ENCODE measurements at places on chromosomes 12 and 14. TPM values are rescaled to one million over a fixed set of nuclear protein-coding genes. Genes with fewer than 3 reads are reported as not detected.

TMPO gene
- 102 TPM for total RNA-seq

LAG3 gene
- total RNA-seq, result not detected

NUP107 gene
- total RNA-seq, result 54.4 TPM

FBXW8 gene
- total RNA-seq, result 25.8 TPM

CIROP gene
- total RNA-seq, result 0.28 TPM

NFE2 gene
- total RNA-seq, result 0.28 TPM

KCNC2 gene
- not detected for total RNA-seq

TAS2R7 gene
- total RNA-seq, result not detected

DNA sequence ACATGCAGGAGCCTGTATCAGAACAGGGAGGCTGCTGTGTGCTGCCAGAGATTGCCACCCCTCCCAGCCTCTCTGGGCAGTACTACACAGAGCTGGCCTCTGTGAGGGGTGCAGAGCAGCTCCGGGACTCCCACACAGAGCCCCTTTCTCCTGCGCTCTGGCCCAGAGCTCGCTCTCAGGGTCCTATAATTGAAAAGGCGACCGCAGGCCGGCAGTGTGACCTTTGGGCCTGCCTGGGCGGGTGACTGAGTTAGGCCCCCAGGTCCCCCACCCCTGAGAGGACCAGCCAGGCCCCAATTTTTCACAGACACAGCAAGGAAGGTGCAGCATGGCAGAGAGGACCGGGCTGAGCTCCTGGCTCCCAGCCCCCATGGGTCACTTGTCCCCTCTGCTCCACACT lies 136.4 kb downstream of the ZFP36L1 start:
- no peaks in the 10 kb centered on the region for H3K36me3 ChIP-seq
- no peak overlapping the region for H3K4me3 ChIP-seq
- no peak for DNase-seq
- no peaks in the 10 kb centered on the region for H3K27me3 ChIP-seq
- H3K4me1 ChIP-seq, result peaks cover 33% of the 10 kb centered on the region

GRCh38 chr12:48969833-48970701 lies 1.5 kb downstream of the WNT10B start:
- H3K4me1 ChIP-seq, result peaks cover 14% of the 10 kb centered on the region
- H3K27me3 ChIP-seq, result peaks cover 78% of the 10 kb centered on the region
- no peaks in the 10 kb centered on the region for H3K36me3 ChIP-seq
- no peak for DNase-seq
- H3K27ac ChIP-seq, result no peak overlapping the region

DNA sequence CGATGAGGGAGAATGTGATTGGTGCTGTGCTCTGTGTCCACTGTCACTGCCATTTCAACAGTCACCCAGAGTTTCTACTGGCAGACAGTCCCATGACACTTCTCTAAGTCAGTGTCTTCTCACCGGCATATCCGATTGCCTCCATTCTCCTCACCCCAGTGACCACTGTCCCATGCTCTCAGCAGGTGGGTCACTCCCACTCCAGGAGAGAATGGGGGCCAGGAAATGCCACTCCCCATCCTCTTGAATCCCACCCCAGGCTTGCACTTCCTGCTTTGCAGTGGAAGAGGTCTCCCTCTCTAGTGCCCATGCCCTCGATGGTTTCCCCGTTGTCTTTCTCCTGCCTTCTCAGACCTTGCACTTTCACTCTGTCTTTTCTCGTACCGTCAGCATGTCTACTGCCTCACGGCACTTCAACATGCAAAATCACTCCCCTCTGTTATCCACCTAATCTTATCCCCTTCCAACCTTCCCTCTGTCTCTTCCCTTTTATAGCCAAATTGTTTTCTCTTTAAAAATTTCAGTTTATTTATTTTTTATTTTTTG lies 2.2 kb upstream of the EP400 start:
- no peaks in the 10 kb centered on the region for H3K27me3 ChIP-seq
- no peak overlapping the region for H3K4me3 ChIP-seq
- DNase-seq, result no peak
- H3K36me3 ChIP-seq, result peaks cover 10% of the 10 kb centered on the region
- peaks cover 2% of the 10 kb centered on the region for H3K4me1 ChIP-seq

DNA sequence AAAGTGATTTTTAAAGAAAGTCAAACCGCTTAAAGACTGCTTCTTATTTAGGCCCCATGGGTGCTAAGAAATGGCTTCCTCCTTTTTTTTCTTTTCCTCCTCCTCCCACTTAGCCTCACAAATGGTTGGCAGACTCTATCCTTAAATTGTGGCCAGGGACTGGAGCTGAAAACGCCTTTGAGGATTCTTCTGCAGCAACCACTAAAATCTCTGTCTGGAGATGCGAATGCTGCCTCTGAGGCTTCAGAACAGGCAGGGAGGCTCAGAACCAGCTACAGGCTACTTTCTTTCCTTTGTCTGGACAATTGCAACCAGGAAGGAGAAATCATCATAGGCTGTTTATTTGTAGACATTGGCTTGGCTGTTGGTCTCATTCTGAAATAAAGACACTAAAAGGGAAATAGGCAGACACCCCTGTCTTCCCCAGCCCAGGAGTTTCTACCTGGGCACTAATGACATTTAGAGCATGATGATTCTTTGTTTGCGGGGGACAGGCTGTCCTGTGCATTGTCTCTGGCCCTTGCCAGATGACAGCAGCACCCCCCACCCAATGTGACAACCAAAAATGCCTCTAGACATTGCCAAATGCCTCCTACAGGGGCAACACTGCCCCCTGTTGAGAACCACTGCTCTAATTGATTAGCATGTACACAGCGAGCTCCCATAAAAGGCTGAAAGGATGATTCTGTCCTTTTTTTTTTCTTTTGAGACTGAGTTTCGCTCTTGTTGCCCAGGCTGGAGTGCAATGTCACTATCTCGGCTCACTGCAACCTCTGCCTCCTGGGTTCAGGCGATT lies 50.3 kb downstream of the MAP1LC3B2 start:
- no peak overlapping the region for H3K4me3 ChIP-seq
- H3K27ac ChIP-seq, result no peak overlapping the region
- DNase-seq, result no peak
- H3K36me3 ChIP-seq, result no peaks in the 10 kb centered on the region
- peaks cover 2% of the 10 kb centered on the region for H3K27me3 ChIP-seq
- H3K4me1 ChIP-seq, result no peaks in the 10 kb centered on the region

DNA sequence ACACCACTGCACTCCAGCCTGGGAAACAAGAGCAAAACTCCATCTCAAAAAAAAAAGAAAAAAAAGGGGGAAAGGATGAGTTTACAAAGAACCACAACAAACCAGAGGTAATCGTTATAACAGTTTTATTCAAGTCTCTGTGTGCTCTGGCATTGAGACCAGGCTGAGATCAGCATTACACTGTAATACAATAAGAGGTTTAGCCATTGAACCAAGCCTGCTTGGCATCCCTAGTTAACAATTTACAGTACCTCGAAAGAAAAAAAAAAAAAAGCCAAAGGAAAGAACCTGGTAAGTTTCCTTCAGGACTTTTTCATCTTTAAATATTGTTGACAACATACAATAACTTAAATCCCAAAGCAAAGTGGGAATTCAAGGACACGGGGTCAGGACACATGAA lies 80.7 kb downstream of the TTC9 start:
- no peaks in the 10 kb centered on the region for H3K36me3 ChIP-seq
- H3K4me1 ChIP-seq, result no peaks in the 10 kb centered on the region
- H3K4me3 ChIP-seq, result no peak overlapping the region
- H3K27ac ChIP-seq, result no peak overlapping the region
- peaks cover 3% of the 10 kb centered on the region for H3K27me3 ChIP-seq
- DNase-seq, result no peak

DNA sequence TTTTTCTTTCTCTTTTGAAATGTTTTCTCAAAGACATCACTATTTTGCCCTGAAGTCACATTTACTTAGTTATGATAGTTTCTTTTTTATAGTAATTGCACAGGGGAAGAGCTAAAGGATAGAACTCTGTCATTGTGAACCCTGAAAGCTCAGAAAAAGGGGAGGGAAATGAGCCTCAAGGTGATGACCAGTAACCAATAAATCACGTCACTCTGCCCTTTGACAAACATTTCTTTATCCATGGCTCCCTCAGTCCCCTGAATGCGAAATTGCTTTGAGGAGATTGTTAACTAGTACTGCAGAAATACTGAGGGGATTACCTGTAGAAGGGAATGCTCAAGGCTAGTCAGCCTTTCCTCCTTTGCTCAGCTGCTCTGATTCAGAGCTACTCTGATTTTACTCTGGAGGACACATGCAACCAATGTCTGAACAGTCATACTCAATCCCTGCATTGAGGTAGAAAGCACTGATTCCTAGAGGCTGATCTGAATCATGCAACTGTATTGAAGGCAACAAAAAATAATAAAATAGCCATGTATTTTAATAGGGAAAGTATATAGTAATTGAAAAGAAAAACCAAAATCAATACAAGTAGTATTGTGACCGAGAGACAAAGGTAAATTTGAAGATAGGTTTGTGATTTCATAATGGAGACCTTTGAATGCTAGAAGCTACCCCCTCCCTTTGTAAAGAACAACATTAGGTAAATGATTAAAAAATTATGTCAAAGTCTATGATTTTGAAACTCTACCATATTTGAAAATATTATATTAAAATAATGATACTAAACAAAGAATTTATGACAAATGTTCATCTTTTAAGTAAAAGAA lies 24.7 kb downstream of the SLCO1B1 start:
- H3K36me3 ChIP-seq, result no peaks in the 10 kb centered on the region
- no peak overlapping the region for H3K27ac ChIP-seq
- H3K4me1 ChIP-seq, result no peaks in the 10 kb centered on the region
- H3K27me3 ChIP-seq, result no peaks in the 10 kb centered on the region
- no peak overlapping the region for H3K4me3 ChIP-seq
- no peak for DNase-seq

GRCh38 chr12:123643911-123644310 lies 10.3 kb downstream of the GTF2H3 start:
- no peak overlapping the region for H3K4me3 ChIP-seq
- no peak overlapping the region for H3K27ac ChIP-seq

GRCh38 chr12:68462803-68463202 lies 130.6 kb upstream of the MDM1 start:
- H3K27me3 ChIP-seq, result no peaks in the 10 kb centered on the region
- H3K36me3 ChIP-seq, result no peaks in the 10 kb centered on the region
- DNase-seq, result no peak

DNA sequence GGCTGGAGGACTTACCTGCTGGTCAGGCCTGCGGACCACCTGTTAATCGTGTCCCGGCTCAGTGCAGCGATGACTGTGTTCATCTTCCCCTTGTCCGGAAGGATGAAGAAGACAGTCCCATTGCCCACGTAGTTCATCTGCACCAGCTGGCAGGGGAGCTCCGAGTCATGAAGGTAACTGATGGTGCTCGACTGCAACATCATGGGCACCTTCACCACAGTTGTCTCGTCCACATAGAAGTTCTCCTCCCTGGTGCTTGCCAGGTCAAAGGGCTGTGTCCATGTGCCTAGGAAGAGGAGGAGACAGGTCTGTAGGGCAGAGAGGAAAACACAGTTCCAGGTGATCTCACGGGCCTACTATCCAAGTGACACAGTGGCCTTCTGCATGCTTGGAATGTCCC lies 13.4 kb downstream of the SERPINA6 start:
- no peak overlapping the region for H3K27ac ChIP-seq
- H3K36me3 ChIP-seq, result no peaks in the 10 kb centered on the region
- DNase-seq, result no peak
- H3K4me3 ChIP-seq, result no peak overlapping the region
- H3K27me3 ChIP-seq, result no peaks in the 10 kb centered on the region

GRCh38 chr12:11896417-11896929 lies 174.3 kb upstream of the BCL2L14 start:
- H3K27me3 ChIP-seq, result no peaks in the 10 kb centered on the region
- H3K4me1 ChIP-seq, result no peaks in the 10 kb centered on the region
- H3K27ac ChIP-seq, result no peak overlapping the region
- no peak overlapping the region for H3K4me3 ChIP-seq

GRCh38 chr14:58669556-58670200 lies 31.9 kb downstream of the DACT1 start:
- 0 out of 2 replicates have a peak, but pooled peaks cover 2% of the 10 kb centered on the region for H3K4me1 ChIP-seq
- H3K27me3 ChIP-seq, result peaks cover 22% of the 10 kb centered on the region
- DNase-seq, result no peak
- no peaks in the 10 kb centered on the region for H3K36me3 ChIP-seq
- H3K4me3 ChIP-seq, result no peak overlapping the region

DNA sequence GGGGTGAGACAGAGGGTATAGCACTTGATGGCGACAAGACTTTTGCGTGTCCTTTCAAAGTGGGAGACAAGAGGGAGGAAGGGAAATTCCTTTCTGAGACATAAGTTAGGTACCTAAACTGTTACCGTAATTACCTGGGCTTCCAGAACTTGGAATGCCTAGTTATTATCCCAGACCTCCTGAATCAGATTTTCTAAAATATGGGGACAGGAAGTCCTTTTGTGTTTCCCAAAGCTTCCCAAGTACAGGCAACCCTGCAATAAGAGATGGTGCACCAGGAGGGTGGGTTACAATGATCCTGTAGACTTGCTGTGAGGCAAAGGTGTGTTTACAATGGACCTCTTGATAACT lies 83.9 kb downstream of the CMKLR1 start:
- no peak overlapping the region for H3K4me3 ChIP-seq
- no peak overlapping the region for H3K27ac ChIP-seq
- H3K36me3 ChIP-seq, result no peaks in the 10 kb centered on the region
- no peak for DNase-seq

DNA sequence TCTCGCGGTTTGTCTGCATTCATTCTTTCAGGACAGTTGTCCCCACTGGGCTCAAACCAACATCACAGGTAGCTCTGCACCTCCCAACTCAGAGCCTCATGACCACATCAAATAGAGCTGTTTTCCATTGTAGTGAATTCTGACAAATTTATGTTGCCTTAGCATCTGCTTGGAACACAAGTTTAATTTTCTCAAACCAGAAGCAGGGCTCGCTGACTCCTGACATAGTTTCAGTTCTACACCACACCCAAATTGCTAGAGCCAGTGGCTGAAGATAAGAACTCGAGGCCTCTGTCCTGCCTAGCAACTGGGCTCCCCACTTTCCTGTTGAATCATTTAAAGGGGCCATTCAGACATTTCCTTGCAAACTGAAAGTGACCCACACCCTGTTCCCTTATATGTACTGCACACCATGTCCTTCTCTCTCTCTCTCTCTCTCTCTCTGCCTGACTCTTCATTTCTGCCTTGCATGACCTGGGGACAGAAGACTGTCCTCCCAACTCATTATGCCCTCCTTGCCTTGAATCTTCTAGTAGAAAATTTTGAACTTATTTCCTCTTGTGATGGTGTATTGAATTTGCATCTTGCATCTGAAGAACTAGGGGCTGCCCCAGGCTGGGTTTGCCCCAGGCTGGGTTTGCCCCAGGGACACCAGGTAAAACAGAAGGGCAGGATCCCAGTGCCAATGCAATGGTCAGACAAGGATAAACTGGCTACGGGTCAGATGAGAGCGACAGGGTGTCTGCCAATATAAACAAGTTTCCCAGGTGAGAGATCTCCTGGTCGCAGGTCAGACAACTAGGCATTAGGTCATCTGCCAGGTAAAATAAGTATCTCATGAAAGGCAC lies 9.7 kb upstream of the WSCD2 start:
- H3K36me3 ChIP-seq, result no peaks in the 10 kb centered on the region
- no peak overlapping the region for H3K4me3 ChIP-seq
- H3K27ac ChIP-seq, result no peak overlapping the region
- no peak for DNase-seq

- no peak overlapping the region for H3K4me3 ChIP-seq
- H3K27ac ChIP-seq, result no peak overlapping the region
- DNase-seq, result no peak
- H3K4me1 ChIP-seq, result no peaks in the 10 kb centered on the region
Measured at GRCh38 chr14:69797573-69798338, 715 bp upstream of the SLC10A1 start.

- H3K4me1 ChIP-seq, result no peaks in the 10 kb centered on the region
- DNase-seq, result no peak
- H3K4me3 ChIP-seq, result no peak overlapping the region
- no peaks in the 10 kb centered on the region for H3K36me3 ChIP-seq
Measured at GRCh38 chr12:109160873-109161272, 44.5 kb downstream of the ACACB start.

GRCh38 chr12:118760623-118761022 lies 220.7 kb upstream of the SRRM4 start:
- no peaks in the 10 kb centered on the region for H3K4me1 ChIP-seq
- H3K36me3 ChIP-seq, result no peaks in the 10 kb centered on the region
- H3K27me3 ChIP-seq, result no peaks in the 10 kb centered on the region
- no peak overlapping the region for H3K4me3 ChIP-seq
- no peak for DNase-seq

All from IMR-90 (cell line).